ENCODE measurements at places on chromosomes 3 and 15.

DNA sequence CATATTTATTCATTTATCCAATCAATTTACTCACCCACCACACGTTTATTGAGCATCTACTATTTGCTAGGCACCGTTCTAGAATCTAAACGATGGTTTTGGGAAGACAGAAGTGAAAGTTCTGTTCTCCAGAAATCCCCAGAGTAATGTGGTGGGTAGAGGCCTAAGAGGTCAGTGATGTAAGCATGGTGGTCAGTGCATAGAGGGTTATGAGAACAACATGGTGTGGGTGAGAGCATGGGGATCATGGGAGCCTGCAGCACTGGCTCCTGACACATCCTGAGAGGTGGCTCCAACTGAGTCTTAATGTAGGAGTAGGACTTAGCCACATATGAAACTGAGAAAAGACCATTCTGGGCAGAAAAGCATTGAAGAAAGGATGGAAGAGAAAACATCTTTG, 85.3 kb upstream of the TNFAIP8L3 start:
- no peak for DNase-seq

GRCh38 chr15:61064651-61065050, 164.5 kb downstream of the RORA start:
- DNase-seq: no peak

- no peak for DNase-seq
Measured at GRCh38 chr15:63086947-63087346, 34.7 kb upstream of the LACTB start.

DNA sequence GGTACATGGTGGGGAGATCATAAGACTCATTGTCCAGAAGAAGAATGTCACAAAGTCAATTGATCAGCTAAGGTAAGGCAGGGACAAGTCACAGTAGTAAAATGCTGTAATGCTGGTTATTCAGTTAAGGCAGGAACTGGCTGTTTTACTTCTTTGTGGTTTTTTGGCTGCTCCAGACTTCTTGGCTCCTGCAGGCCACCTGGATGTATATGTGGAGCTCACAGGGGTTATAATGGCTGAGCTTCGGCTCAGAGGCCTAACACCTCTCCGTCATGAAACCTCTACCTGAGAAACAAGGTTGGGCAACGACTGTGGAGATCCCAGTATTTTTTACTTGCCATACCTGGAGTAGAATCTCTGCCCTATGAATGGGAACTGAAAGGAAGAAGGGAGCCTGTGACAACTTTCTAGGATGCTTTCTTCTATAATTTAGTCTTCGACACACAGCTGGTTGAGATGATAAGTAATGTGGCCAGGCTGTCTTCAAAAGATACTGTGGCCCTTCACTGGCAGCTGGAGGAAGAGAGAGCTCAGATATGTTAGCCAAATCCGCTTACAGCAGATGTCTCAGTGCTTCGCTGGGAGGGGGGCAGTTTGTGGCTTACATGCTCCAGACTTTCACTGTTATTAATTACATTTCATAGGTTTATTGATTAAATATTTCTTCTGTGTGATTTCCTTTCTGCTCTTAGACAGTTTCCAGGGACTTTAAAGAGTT, 887.8 kb downstream of the IGSF11 start:
- no peak for DNase-seq

DNA sequence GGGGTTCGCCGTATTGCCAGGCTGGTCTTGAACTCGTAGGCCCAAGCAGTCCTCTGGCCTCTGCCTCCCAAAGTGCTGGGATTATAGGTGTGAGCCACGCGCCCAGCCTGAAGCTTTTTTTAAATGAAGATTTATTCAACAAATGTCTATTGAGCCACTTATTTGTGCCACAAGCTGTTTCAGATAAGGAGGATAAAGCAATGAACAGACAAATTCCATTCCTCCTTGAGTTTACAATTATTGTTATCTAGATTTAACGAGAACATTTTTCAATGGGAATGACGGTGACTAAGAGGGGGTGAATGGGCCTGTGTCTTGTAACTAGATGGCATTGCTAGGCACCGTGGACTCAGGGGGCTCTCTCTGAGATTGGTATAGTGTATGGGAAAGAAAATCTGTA, 10.2 kb downstream of the PPARG start:
- no peak for DNase-seq

GRCh38 chr3:187360596-187360995, 7.6 kb upstream of the RTP4 start:
- DNase-seq: no peak

DNA sequence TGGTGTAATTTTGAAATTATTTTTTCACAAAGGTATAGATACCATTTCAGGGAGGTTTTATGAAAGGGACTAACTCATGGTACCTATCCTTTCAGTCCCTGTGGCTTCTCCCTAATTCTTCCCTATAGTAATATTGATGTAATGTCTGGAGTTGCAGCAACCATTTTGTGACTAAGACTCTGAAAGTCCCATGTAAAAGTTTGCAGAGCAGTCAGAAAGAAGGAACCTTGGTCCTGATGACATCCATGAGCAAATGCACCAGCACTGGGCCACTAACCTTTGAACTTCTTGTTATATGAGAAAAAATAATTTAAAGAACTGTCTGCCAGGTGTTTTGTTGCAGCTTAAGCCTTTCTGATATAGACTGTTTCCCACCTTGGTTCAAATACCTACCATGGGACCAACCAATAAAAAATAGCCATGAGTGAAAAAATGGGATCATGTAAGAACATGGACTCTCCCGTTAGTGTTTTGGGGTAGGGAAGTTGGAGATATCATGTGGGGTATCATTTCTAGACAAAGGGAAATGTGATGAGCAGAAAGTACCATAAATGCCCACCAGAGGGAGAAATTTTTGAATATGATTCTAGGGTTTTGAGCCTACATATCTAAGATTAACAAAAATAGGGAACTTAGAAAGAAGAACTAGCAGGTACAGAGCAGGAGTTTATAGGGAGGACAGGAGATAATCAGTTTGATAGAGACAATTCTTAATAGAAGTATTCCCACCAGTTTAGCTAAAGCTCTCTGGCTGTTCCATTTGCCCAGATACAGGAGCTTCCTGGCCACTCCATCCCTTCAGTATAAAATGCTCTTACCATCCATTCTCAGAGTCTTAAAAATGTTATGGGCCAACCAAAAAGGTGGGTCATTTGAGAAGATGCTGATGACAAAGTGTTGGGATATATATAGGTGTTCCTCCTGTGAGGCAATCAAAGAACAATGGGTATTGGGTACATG, 3.4 kb upstream of the CPOX start:
- peak; percentile 62 for DNase-seq

DNA sequence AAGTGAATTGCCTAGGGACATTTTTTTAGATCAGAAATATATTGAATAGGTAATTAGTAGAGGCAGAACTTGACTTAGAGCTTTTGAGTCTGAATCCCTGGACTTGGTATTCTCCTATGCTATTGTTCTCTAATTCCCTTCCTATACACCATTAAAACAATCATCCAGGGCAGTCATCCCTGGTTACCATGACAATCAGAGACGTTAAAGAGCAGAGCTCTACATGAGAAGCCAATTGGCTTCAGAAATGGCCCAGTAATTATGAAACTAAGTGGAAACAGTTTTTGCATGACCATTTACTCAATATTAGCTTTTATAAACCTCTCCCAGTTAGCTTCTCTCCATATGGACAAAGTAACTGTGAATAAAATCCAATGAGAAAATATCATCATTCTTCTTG, 182.1 kb upstream of the TP63 start:
- no peak for DNase-seq

GRCh38 chr3:53230041-53230621, 25.7 kb downstream of the TKT start:
- no peak for DNase-seq

DNA sequence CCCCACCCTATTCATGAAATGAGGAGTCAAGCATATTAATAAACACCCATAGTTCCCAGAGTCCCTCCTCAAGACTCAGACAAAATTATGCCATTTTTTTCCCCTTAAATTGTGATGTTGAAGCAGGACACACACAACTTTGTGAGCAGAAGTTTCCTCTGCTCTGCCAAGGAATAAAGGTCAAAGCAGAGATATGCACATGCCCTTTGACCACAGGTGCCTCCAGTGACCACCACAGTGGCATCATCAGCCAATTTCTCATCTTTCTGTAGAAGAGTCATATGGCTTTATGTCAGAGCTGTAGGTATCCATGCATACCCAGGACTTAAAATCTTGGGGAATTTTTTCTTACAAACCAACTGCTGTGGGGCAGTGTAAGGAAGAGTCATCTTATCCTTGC, 304.4 kb upstream of the GADL1 start:
- no peak for DNase-seq

GRCh38 chr3:25156626-25157025, 271.4 kb upstream of the RARB start:
- DNase-seq: peak; percentile 32

DNA sequence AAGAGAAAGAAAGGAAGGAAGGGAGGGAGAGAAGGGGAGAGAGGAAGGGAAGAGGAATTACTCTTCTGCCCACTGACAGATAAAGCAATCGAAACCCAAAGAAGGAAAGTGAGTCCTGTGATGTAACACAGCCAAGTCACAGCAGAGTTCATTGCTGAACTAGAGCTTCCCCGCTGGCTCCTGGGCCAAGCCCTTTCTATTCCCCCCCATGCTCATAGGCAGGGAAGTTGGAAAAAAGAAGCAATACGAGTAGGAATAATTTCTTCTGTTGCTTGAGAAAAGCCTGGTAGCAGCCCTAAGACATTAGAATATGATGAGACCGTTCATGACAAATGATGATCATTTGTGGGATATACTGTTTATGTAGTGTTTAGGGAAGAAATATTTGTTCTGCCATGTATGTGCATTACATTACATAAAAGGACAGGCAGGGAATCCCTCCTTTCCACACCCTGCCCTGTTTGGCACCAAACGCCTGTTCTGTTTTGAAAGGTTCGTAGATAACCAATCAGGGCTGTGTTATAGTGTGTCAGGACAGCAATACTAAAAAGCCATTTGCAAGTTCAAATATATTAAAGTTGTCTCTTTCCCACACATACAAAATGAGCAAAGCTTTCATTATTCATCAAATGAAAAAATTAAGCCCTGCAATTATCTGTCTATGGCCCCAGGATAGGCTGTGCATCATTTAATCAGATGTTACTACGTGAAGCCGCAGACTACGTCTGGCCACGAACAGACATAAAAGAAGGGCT, 111.0 kb upstream of the TRPM1 start:
- DNase-seq: no peak
